Peyer's patch (tissue), 4 donors: ENCODE measurements at places on chromosomes 11 and 22.
A peak's percentile ranks its signal among the peaks of the same experiment; 100 is the strongest.

GRCh38 chr11:43818220-43818619, 62.4 kb upstream of the ALKBH3 start:
- H3K4me1 ChIP-seq = no peaks in the 10 kb centered on the region
- no peak overlapping the region for H3K4me3 ChIP-seq
- H3K27me3 ChIP-seq = no peaks in the 10 kb centered on the region
- H3K27ac ChIP-seq = no peak overlapping the region
- H3K36me3 ChIP-seq = peaks cover 15% of the 10 kb centered on the region

- H3K36me3 ChIP-seq = peaks cover 3% of the 10 kb centered on the region
- no peaks in the 10 kb centered on the region for H3K27me3 ChIP-seq
- H3K27ac ChIP-seq = no peak overlapping the region
- H3K4me1 ChIP-seq = peaks cover 14% of the 10 kb centered on the region
- no peak overlapping the region for H3K4me3 ChIP-seq
- DNase-seq = no peak
Observed at GRCh38 chr22:17853073-17853472, 78.8 kb upstream of the BID start.

GRCh38 chr11:114080219-114080618, 20.7 kb downstream of the ZBTB16 start:
- no peaks in the 10 kb centered on the region for H3K36me3 ChIP-seq
- no peak overlapping the region for H3K4me3 ChIP-seq
- H3K27me3 ChIP-seq = no peaks in the 10 kb centered on the region
- H3K27ac ChIP-seq = peak overlapping the region; percentile 76
- DNase-seq = peak; percentile 44
- H3K4me1 ChIP-seq = no peaks in the 10 kb centered on the region

GRCh38 chr22:39230261-39231196, 14.3 kb downstream of the PDGFB start:
- H3K36me3 ChIP-seq = no peaks in the 10 kb centered on the region
- DNase-seq = no peak
- H3K4me1 ChIP-seq = peaks cover 5% of the 10 kb centered on the region
- H3K27me3 ChIP-seq = peaks cover 3% of the 10 kb centered on the region

- H3K27ac ChIP-seq = peak within 1 kb of the TSS; percentile 86
- H3K36me3 ChIP-seq = no peaks in the 10 kb centered on the region
- peak; percentile 94 for DNase-seq
- H3K4me1 ChIP-seq = peaks cover 18% of the 10 kb centered on the region
- H3K4me3 ChIP-seq = peak within 1 kb of the TSS; percentile 91
Observed at GRCh38 chr11:68038718-68039525, at the start of gene TCIRG1. Gene TCIRG1, plus strand, starts transcription at chr11:68039025. Its CDS starts 2,247 bp downstream, at chr11:68041272.

DNA sequence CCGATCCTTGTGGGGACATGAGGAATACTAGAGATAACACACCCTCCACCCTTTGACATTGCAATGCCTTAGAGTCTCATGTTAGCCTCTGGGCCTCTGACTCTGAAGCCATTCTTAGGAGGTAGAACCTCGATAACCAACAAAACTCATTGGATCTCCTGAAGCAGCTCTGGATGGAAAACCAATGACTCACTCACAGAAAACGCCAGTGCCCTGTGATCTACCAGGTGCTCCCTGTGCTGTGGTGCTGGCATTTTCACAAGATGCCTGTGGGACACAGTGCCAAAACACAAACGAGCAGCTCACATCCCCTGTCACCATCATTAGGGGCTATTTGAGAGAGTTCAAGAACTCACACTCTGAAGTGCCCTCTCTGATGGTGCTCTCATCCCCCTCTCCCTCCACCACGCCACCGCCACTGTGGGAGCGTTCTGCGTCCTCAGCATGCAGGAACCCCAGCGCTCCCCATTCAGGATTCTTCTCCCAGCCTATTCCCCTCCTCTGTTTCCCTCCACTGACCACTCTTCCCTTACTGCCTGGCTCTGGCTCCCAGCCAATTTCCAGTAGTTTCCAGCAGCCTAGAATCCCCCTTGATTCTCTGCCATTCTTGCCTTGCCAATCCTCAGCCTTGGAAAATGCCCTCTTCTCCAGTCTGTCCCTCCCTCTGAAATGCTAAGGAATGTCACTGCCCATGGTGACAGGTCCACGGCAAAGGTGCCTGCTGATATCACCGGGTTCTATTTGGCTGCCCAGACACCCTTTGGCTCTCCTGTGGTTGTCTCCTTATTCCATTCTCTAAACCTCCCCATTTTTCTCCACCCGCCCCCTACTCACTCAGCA, 4.7 kb upstream of the POLD4 start:
- H3K27ac ChIP-seq = no peak overlapping the region
- H3K27me3 ChIP-seq = no peaks in the 10 kb centered on the region
- H3K4me3 ChIP-seq = no peak overlapping the region

DNA sequence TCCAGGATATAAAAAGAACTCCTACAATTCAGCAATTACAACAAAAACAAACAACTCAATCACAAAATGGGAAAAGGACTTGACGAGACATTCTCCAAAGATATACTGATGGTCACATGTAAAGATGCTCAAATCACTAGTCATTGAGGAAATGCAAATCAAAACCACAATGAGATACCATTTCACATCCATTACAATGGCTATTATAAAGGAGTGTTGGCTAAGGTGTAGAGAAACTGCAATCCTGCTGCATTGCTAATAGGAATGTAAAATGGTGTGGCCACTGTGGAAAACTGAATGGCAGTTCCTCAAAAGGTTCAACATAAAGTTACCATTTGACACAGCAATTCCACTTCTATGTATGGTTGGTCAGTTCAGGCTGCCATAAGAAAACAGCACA, 11.8 kb upstream of the TBCEL start:
- H3K4me1 ChIP-seq = no peaks in the 10 kb centered on the region
- no peaks in the 10 kb centered on the region for H3K36me3 ChIP-seq
- H3K27me3 ChIP-seq = no peaks in the 10 kb centered on the region

- H3K36me3 ChIP-seq = no peaks in the 10 kb centered on the region
- no peak overlapping the region for H3K27ac ChIP-seq
- DNase-seq = no peak
- H3K27me3 ChIP-seq = no peaks in the 10 kb centered on the region
Observed at GRCh38 chr22:50062509-50063135, 4.5 kb upstream of the TTLL8 start.

DNA sequence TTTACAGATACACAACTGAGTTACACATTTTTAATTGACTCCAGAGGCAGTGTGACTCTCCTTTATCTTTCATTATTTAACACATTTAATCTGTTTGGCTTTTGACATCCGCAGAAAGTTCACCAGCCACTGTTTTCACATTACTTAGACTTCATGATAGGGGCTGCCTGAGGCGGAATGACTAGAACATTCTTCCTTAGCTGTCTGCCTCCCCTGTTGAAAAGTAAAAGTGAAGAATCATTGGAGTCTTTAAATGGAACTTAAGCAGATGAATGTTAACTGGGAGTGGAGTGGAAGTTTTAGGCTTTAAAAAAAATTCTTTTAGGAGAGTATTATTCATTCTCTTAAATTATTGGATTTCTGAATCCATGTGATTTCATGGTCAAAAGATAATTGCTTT, 229.2 kb upstream of the MTNR1B start:
- H3K4me1 ChIP-seq = no peaks in the 10 kb centered on the region
- no peaks in the 10 kb centered on the region for H3K27me3 ChIP-seq
- H3K27ac ChIP-seq = no peak overlapping the region
- H3K36me3 ChIP-seq = no peaks in the 10 kb centered on the region

DNA sequence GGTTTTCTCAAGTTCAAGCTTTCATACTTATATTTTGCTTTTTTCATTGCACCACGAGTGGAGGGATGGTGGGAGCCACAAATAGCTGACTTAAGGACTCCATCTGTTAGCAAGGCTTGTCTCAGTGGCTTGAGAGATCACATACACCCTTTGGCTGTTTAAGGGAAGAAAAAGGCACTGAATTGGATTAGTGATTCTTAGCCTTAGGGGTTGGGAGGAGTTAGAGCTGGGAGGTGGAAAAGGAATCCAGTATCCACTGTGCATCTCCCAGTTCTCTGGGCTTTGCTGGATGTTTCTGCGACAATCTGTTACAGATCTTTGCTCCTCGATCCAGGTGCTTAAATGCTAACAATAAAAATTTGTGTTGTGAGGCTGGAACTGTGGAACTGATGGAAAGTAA, 593.6 kb downstream of the CNTN5 start:
- H3K4me3 ChIP-seq = no peak overlapping the region
- H3K27ac ChIP-seq = no peak overlapping the region
- H3K4me1 ChIP-seq = no peaks in the 10 kb centered on the region
- H3K36me3 ChIP-seq = no peaks in the 10 kb centered on the region
- H3K27me3 ChIP-seq = no peaks in the 10 kb centered on the region

DNA sequence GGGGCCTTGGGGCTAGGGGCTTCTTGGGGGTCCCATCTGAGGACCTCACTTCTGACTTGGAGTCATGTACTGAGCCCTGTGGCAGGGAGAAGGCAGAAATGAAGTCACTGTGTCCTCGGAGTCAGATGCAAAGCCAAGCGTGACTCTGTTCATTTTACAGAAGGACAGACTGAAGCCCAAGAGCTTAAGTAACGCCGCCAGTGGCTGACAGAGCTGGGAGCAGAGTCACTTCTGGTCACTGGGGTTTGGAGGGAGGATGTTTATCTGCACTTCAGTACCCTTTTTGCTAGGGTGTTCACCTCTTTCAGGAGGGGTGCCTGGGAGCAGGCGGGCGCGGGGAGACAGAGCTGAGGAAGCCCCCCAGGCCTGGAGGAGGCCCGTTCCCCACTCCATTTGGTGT, 10.7 kb downstream of the CD6 start:
- no peaks in the 10 kb centered on the region for H3K36me3 ChIP-seq
- no peaks in the 10 kb centered on the region for H3K27me3 ChIP-seq
- H3K4me1 ChIP-seq = no peaks in the 10 kb centered on the region
- DNase-seq = peak; percentile 64

- no peaks in the 10 kb centered on the region for H3K36me3 ChIP-seq
- no peak overlapping the region for H3K27ac ChIP-seq
- H3K27me3 ChIP-seq = no peaks in the 10 kb centered on the region
Observed at GRCh38 chr11:76910620-76911414, 50.1 kb downstream of the ACER3 start.

GRCh38 chr22:43129426-43130425, 13.5 kb downstream of the MCAT start:
- H3K4me3 ChIP-seq = no peak overlapping the region
- DNase-seq = no peak
- H3K27me3 ChIP-seq = no peaks in the 10 kb centered on the region

DNA sequence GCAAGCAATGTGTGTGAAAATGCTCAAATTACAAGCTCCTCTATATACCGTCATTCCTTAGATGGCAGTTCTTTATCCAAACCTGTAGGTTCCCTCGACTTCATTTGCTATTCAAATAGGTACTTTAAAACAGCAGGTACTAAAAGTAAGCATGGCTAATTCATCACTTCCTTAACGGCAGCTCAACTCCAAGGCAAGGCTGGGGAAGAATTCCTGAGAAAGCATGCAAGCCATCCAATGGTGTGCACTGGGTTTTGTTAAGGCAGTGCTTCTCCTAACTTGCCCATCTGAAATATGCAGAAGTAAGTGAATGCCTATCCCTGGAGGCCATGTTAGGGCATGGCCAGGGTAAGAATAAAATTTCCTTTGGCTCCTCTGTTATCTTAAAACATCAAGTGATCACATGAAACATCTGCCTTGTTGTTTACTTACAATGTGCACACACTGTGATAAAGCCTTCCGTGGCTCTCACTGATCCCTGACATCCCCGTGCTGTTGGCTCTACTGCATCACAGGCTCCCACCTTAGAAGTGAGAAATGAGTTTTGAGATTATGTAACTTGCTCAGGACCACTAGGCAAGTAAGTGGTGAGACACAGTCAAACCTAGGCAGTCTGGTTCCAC, 52.1 kb downstream of the SMCO4 start:
- H3K27ac ChIP-seq = no peak overlapping the region
- no peaks in the 10 kb centered on the region for H3K4me1 ChIP-seq
- no peaks in the 10 kb centered on the region for H3K36me3 ChIP-seq
- H3K27me3 ChIP-seq = no peaks in the 10 kb centered on the region
- no peak overlapping the region for H3K4me3 ChIP-seq
- no peak for DNase-seq

GRCh38 chr11:27700351-27701301, at the start of gene BDNF:
Gene BDNF, minus strand, starts transcription at chr11:27700455. Its CDS starts 41,891 bp downstream, at chr11:27658564.
- peaks cover 23% of the 10 kb centered on the region for H3K27me3 ChIP-seq
- no peaks in the 10 kb centered on the region for H3K36me3 ChIP-seq
- DNase-seq = peak; percentile 51

GRCh38 chr11:110121204-110121603, 28.0 kb downstream of the ZC3H12C start:
- H3K27me3 ChIP-seq = no peaks in the 10 kb centered on the region
- H3K4me1 ChIP-seq = no peaks in the 10 kb centered on the region
- no peak overlapping the region for H3K4me3 ChIP-seq
- no peaks in the 10 kb centered on the region for H3K36me3 ChIP-seq
- DNase-seq = no peak
- H3K27ac ChIP-seq = no peak overlapping the region

DNA sequence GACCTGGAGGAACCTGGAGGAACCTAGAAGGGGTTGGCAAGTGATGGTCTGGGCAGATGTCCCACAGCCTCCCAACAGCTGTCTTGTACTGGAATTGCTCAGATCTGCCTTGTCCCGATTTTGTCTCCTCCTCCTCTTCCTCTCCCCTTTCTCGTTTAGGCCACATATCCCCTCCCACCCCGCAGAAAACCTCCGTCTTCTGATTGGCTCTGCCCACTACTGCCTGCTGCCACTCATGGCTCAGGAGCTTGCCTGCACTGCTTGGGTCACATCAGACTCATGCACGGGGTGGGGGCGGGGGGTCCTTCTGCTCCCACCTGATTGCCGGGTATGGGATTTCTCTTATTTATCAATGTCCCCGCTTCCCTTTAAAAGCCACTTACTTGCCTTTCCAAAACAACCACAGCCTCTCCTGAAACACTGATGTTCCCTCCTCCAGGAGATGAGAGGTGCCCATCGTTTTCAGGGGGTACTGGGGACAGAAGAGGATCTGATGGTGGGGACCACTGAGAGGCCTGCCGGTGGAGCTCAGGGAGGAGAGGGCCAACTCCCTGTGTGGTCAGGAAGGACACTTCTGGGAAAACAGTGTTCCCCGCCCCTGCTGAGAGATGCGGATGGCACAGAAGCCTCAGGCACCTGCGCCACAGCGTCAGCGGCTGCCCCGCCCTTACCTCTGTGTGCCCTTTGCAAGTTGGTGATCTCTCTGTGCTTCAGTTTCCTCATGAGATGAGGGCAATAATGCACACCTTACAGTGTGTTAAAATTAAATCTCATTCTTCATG, 14.7 kb downstream of the TOM1 start:
- no peak for DNase-seq
- peaks cover 42% of the 10 kb centered on the region for H3K36me3 ChIP-seq
- no peak overlapping the region for H3K4me3 ChIP-seq
- H3K27ac ChIP-seq = no peak overlapping the region
- H3K4me1 ChIP-seq = no peaks in the 10 kb centered on the region
- H3K27me3 ChIP-seq = no peaks in the 10 kb centered on the region

- H3K27ac ChIP-seq = no peak overlapping the region
- no peaks in the 10 kb centered on the region for H3K36me3 ChIP-seq
- no peaks in the 10 kb centered on the region for H3K27me3 ChIP-seq
- no peaks in the 10 kb centered on the region for H3K4me1 ChIP-seq
- no peak for DNase-seq
Observed at GRCh38 chr11:119635041-119635740, 93.8 kb downstream of the NECTIN1 start.
